Tibial nerve (tissue), 4 donors: ENCODE measurements at places on chromosomes 6 and 20. TPM values are rescaled to one million over a fixed set of nuclear protein-coding genes. Genes with fewer than 3 reads are reported as not detected.

- DNase-seq = no peak
- H3K36me3 ChIP-seq = no peaks in the 10 kb centered on the region
- no peak overlapping the region for H3K4me3 ChIP-seq
- no peaks in the 10 kb centered on the region for H3K4me1 ChIP-seq
- H3K27me3 ChIP-seq = no peaks in the 10 kb centered on the region
- H3K27ac ChIP-seq = no peak overlapping the region
These were observed 161.0 kb downstream of the TRMT11 start for GRCh38 chr6:126147291-126147815.

DNA sequence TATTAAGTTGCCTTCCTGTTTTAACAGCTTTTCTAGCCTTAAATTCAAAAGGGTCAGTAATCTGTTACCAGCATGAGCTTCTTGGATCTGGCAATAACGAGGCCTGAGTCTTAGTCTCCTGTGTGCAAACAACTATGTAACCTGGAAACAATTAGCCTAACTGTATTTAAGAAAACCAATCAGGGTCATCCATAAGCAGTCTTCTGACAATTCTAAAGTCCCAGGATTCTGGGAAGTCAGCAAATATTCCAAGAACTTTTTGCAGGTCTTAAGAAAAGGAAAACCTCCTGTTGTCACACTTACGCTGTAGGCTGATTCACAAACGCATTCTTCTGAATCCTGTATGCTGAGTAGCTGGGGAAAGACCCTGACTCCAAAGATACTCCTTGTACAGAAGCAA is 90.4 kb downstream of the COL12A1 start:
- H3K27ac ChIP-seq = no peak overlapping the region
- H3K4me3 ChIP-seq = no peak overlapping the region
- peaks cover 30% of the 10 kb centered on the region for H3K4me1 ChIP-seq
- no peaks in the 10 kb centered on the region for H3K36me3 ChIP-seq

- no peak overlapping the region for H3K4me3 ChIP-seq
- H3K27me3 ChIP-seq = no peaks in the 10 kb centered on the region
- no peak for DNase-seq
These were observed 25.0 kb downstream of the ULBP1 start for GRCh38 chr6:149988550-149989346.

DNA sequence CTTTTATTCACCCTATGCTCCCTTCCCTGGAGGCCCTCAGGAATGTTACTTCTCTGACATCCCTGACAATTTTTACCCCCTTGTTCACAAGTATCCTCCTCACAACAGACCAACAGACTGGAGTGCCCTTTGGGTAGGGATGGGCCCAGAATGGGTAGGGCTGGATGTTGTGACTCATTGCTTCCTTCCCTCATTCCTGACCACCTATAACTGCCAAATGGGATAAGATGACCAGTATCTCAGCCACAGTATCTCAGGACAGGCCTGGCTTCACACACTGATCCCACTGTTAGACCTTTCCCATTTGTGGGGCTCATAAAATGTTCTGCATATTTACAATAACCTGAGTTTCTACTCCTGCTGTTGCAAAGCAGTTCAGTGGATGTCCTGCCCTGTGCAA is 223.0 kb upstream of the LRFN2 start:
- no peak for DNase-seq
- no peak overlapping the region for H3K27ac ChIP-seq
- no peaks in the 10 kb centered on the region for H3K36me3 ChIP-seq
- H3K4me3 ChIP-seq = no peak overlapping the region
- no peaks in the 10 kb centered on the region for H3K4me1 ChIP-seq
- no peaks in the 10 kb centered on the region for H3K27me3 ChIP-seq

- no peaks in the 10 kb centered on the region for H3K36me3 ChIP-seq
- peak overlapping the region; percentile 75 for H3K27ac ChIP-seq
- H3K27me3 ChIP-seq = no peaks in the 10 kb centered on the region
- no peak overlapping the region for H3K4me3 ChIP-seq
- DNase-seq = peak; percentile 65
These were observed 183.0 kb downstream of the THBS2 start for GRCh38 chr6:169070506-169071176.

DNA sequence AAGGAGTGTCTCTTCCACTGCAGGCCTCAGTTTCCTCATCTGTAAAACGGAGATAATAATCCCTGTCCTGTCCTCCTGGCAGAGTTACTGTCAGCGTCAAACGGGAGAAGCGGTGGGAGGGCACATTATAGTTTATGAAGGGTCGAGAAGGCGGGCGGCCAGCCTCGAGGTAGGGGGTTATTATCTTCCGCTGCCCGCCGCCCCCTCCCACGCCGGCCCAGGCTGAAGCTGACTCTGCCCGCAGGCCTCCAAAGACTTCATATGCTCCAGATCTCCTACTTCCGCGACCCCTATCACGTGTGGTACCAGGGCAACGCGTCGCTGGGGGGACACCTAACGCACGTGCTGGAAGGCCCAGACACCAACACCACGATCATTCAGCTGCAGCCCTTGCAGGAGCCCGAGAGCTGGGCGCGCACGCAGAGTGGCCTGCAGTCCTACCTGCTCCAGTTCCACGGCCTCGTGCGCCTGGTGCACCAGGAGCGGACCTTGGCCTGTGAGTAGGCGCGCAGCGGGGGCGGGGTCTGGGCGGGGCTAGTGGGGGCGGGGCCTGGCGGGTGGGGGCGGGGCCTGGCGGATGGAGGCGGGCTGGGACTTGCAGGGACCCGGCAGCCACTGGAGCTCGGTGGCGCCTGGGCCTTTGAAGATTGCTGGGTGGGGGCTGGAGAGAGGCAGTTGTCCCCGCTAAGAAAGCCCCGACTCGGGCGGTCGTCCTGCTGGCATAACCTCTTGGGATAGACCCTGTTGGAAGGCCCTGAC is 2.8 kb downstream of the PROCR start:
- peak overlapping the region; percentile 22 for H3K27ac ChIP-seq
- DNase-seq = no peak
- H3K36me3 ChIP-seq = no peaks in the 10 kb centered on the region

- no peak overlapping the region for H3K27ac ChIP-seq
- no peak overlapping the region for H3K4me3 ChIP-seq
These were observed 10.2 kb downstream of the CASS4 start for GRCh38 chr20:56422076-56422823.

GRCh38 chr20:53786445-53787267 is 193.0 kb upstream of the ZNF217 start:
- no peak overlapping the region for H3K27ac ChIP-seq
- no peak for DNase-seq
- H3K27me3 ChIP-seq = no peaks in the 10 kb centered on the region
- H3K36me3 ChIP-seq = no peaks in the 10 kb centered on the region
- peaks cover 11% of the 10 kb centered on the region for H3K4me1 ChIP-seq
- H3K4me3 ChIP-seq = no peak overlapping the region

- H3K27me3 ChIP-seq = no peaks in the 10 kb centered on the region
- no peak overlapping the region for H3K4me3 ChIP-seq
- DNase-seq = no peak
- H3K27ac ChIP-seq = no peak overlapping the region
- no peaks in the 10 kb centered on the region for H3K36me3 ChIP-seq
- no peaks in the 10 kb centered on the region for H3K4me1 ChIP-seq
These were observed 652.1 kb downstream of the TBC1D32 start for GRCh38 chr6:120682145-120682544.

GRCh38 chr6:88168362-88168761 is 2.2 kb upstream of the CNR1 start:
- H3K4me3 ChIP-seq = no peak overlapping the region
- peaks cover 5% of the 10 kb centered on the region for H3K4me1 ChIP-seq
- H3K27me3 ChIP-seq = no peaks in the 10 kb centered on the region
- no peaks in the 10 kb centered on the region for H3K36me3 ChIP-seq
- no peak for DNase-seq
- no peak overlapping the region for H3K27ac ChIP-seq

DNA sequence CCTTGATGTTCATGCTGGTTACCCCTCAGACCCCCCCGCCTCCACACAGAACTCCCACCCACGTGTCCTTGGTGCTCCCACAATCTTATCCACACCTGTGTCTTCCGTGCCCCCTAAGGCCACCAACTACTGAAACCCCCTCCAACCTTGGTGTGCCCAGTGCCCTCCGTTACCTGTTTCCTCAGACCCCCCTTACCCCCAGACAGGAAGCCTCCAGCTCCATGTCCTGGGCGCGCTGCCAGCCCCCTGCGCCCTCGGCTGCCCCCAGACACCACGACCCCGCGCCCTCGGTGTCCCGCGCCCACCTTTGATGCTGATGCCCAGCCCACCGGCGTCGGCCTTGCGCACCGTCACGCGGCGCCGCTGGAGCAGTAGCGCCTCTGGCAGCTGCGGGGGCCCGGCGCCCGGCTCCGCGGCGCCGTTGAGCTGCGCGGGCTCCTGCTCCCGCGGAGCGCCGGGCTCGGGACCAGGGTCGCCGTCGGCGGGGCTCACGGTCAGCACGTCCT is 504 bp downstream of the SNTA1 start:
- H3K27me3 ChIP-seq = no peaks in the 10 kb centered on the region
- H3K36me3 ChIP-seq = no peaks in the 10 kb centered on the region
- H3K4me3 ChIP-seq = peak overlapping the region; percentile 46
- H3K4me1 ChIP-seq = peaks cover 6% of the 10 kb centered on the region

DNA sequence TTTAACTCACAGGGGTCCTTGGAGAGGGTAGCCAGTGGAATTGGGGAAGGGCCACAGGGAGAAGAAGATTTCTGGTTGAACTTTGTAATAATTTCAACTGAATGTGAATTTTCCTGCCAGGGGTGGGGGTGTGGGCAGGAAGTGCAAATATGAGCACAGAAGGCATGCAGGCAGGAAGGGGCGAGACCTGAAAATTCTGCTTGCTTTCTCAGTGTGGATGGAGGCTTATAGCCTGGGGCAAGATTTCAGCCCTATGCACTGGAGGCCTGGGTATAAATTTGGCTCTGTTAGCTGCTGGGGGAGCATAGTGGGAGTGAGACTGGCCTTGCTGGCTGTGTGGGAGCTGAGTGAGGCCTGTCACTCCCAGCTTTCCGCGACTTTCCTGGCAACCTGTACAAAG is 54.4 kb downstream of the PERP start:
- no peak overlapping the region for H3K27ac ChIP-seq
- no peak overlapping the region for H3K4me3 ChIP-seq
- no peaks in the 10 kb centered on the region for H3K36me3 ChIP-seq
- no peaks in the 10 kb centered on the region for H3K27me3 ChIP-seq
- H3K4me1 ChIP-seq = no peaks in the 10 kb centered on the region
- DNase-seq = no peak

- no peaks in the 10 kb centered on the region for H3K4me1 ChIP-seq
- H3K27ac ChIP-seq = peak overlapping the region; percentile 49
- H3K4me3 ChIP-seq = no peak overlapping the region
- no peaks in the 10 kb centered on the region for H3K27me3 ChIP-seq
- H3K36me3 ChIP-seq = no peaks in the 10 kb centered on the region
- DNase-seq = no peak
These were observed 58.0 kb downstream of the GFOD1 start for GRCh38 chr6:13429406-13429753.

- no peaks in the 10 kb centered on the region for H3K27me3 ChIP-seq
- DNase-seq = no peak
- peaks cover 18% of the 10 kb centered on the region for H3K4me1 ChIP-seq
- no peaks in the 10 kb centered on the region for H3K36me3 ChIP-seq
- H3K27ac ChIP-seq = no peak overlapping the region
- H3K4me3 ChIP-seq = no peak overlapping the region
These were observed 76.5 kb downstream of the GJA10 start for GRCh38 chr6:89970609-89971337.

DNA sequence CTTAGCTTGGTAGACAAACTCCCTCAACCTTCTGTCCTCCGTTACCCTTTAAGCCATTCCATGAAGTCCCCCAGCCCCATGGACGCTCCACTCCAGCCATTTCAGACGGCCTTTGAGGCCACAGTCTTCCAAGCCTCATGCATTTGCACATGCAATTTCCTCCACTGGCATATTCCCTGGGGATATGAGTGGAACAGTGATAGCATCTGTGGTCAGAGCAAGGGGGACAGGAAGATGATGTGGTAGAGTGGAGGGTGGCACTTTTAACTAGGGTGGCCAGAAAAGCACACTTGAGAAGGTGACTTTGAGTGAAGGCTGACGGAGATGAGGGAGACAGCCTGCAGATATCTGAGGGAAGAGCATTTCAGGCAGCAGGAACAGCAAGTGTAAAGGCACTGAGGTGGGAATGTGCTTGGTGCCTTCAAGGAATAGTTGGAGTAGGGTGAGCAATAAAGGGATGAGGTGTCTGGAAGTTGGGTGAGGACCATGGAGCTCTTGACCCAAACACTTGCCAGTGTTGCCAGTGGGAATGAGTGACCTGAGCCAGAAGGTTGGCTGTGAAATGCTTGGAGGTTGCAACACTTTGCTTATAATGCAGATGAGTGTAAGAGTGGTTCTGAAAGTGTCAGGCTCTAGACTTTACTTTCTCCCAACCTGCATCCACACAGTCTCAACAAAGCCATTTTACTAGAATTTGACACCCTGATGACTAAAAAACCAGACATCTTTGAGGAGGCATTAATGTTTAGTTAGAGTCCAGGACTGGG is 275.6 kb upstream of the SUPT3H start:
- H3K27ac ChIP-seq = no peak overlapping the region
- no peaks in the 10 kb centered on the region for H3K27me3 ChIP-seq

DNA sequence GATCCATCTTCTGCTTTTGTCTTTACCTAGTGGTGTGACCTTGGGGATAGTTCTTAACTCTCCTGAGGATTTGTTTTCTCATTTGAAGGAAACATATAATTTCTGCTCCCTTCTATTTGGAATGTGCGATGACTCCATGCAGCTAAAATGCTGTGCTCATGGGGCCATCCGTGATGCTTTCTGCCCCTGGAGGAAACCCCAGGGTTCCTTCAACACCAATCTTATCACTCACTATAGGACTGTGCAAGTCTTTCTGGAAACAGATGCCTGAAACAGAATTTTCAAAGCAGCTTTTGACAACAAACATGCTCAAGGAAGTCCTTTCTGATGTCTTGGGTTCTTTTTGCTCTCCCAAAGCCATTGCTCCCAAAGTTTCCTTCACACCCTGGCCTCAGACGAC is 128.8 kb upstream of the GGTLC1 start:
- H3K4me3 ChIP-seq = no peak overlapping the region
- no peaks in the 10 kb centered on the region for H3K36me3 ChIP-seq
- H3K27me3 ChIP-seq = no peaks in the 10 kb centered on the region
- H3K4me1 ChIP-seq = peaks cover 7% of the 10 kb centered on the region

DNA sequence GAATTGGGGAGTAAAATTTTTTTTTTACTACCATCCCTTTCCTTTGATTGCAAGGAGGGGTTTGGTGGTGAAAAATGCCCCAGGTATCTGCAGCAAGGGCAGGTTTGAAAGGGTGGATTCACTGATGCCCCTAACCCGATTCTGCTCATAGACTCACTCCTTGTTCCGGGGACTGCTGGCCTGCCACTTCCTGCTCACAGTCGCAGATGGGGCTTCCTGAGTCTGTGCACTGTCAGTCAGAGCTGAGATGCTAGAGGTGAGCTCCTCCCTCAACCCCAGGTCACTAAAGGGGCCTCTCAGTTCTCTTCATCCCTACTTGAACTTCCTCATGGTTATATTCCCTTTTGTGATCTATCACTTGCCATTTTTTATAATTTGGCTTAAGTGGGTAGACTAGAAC is 357.9 kb downstream of the FARS2 start:
- no peaks in the 10 kb centered on the region for H3K27me3 ChIP-seq
- no peak overlapping the region for H3K27ac ChIP-seq
- no peaks in the 10 kb centered on the region for H3K36me3 ChIP-seq
- no peak overlapping the region for H3K4me3 ChIP-seq
- H3K4me1 ChIP-seq = no peaks in the 10 kb centered on the region

- H3K4me1 ChIP-seq = no peaks in the 10 kb centered on the region
- no peak for DNase-seq
- H3K27ac ChIP-seq = no peak within 1 kb of the TSS
- peak within 1 kb of the TSS; percentile 67 for H3K4me3 ChIP-seq
- no peaks in the 10 kb centered on the region for H3K36me3 ChIP-seq
These were observed at the start of gene AFDN for GRCh38 chr6:167826896-167827582. TSS of gene AFDN (plus strand) at chr6:167826911. CDS start at chr6:167827133, 222 bp downstream.

The NCOA5 gene
- 34.8 TPM for total RNA-seq

The TRAPPC3L gene
- total RNA-seq = 0.21 TPM

The HCK gene
- 47.4 TPM for total RNA-seq

The ELOVL4 gene
- total RNA-seq = 0.90 TPM

The ID1 gene
- 962 TPM for total RNA-seq

The PARD6B gene
- 3.3 TPM for total RNA-seq

The SLC13A3 gene
- total RNA-seq = 5.7 TPM

The LST1 gene
- 15.7 TPM for total RNA-seq

The C6orf58 gene
- total RNA-seq = not detected
